ENCODE measurements at places on chromosomes 7 and 10. TPM values are rescaled to one million over a fixed set of nuclear protein-coding genes. Genes with fewer than 3 reads are reported as not detected.
A peak's percentile ranks its signal among the peaks of the same experiment; 100 is the strongest.

The SPDYE9 gene
- 0.18 TPM for total RNA-seq

The FBXO24 gene
- 0.64 TPM for total RNA-seq

DNA sequence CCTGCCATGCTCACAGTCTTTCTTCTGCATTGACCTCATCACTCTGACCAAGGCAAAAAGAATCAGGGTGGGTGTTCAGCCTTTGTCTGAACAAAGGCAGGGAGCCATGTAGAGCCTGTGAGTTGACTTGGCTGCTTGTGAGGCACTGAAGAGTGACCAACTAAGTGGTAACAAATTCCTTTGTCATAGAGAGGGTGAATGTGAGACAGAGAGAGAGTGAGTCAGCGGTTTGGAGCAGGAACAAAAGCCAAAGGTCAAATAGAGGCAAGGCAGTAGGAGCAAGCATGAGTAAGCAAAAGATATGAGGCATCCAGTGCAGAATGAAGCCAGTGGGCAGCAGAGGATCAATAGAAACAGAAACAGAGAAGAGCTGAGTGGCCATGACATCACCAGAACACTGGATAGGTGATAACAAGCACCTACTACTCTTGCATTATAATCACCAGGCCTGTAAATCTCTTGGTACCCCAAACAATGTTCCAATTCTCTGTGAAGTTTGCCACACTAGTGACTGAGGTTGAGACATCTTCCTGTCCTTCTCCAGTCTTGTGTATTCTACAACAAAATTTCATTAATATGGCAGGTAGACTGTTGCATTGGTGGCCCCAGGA lies 116.2 kb upstream of the LAMB4 start:
- no peak for DNase-seq

DNA sequence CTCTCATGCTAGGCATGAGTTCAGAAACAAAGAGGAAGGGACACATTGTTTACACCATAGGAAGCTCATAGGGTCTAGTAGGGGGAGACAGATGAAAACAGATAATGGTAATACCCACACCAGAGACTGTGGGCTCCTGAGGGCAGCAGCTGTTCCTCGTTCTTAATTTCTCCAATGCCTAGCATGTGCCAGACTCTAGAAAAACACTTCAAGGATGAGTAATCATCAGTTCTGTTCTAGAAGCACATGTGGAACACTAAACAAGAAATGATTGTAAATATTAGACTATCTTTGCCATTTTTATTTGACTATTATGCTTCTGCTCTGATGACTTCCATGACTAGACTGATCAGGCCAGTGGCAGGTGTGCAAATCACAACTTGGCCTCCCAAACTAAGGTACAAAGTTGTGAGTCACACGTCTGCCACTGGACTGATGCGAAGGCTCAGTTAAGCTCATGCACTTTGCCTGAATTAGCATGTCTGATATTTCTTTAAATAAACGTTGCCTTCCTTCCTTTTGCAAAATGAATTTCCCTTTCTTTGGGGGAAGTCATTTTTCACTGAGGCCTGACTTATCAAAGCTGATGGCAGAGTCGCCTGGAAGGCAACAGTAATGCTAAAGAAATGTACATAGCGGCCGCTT lies 89.2 kb upstream of the FGL2 start:
- no peak for DNase-seq

GRCh38 chr7:76231583-76231982 lies 29.9 kb downstream of the SRRM3 start:
- DNase-seq, result no peak

GRCh38 chr7:18572885-18573284 lies 77.3 kb downstream of the HDAC9 start:
- no peak for DNase-seq

The WIPF3 gene
- total RNA-seq, result 7.9 TPM

The OTUD1 gene
- 11.7 TPM for total RNA-seq

DNA sequence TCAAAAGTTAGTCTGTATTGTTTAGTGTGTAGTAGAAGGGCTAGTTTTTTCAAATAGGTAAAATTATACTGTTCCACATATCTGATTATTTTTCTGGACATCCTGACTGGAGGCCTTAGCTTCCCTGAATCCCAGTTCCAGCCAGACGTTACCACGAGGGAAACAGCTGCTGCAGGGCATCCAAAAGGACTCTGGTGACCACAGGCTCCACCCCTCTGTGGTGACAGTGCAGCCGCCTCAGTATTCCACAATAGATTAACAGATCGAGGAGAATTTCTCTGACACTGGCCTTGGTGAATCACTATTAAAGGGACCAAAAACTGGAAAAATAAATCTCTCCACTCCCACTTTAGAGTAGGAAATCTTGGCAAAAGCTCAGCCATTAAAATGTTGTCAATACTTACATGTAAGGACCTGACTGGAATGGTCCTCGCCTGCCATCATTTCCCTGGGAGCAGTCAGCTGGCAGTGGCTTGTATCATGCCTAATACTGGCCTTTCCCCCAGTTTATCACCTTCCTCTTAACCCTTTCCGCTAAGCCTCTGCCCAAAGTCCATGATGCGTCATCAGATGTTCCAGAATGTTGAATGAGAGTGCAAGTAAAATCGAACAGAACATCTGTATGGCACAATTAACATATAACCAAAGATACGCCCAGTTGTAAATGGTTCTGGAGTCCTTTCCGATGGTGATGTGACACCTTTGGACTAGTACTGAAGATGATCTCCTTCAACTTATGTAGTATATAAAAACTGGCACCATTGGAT lies 31.6 kb downstream of the ENO4 start:
- no peak for DNase-seq

The CNPY1 gene
- not detected for total RNA-seq

The FLNC gene
- 176 TPM for total RNA-seq

- DNase-seq, result no peak
Observed at GRCh38 chr10:21675157-21675796, 141.2 kb downstream of the MLLT10 start.

DNA sequence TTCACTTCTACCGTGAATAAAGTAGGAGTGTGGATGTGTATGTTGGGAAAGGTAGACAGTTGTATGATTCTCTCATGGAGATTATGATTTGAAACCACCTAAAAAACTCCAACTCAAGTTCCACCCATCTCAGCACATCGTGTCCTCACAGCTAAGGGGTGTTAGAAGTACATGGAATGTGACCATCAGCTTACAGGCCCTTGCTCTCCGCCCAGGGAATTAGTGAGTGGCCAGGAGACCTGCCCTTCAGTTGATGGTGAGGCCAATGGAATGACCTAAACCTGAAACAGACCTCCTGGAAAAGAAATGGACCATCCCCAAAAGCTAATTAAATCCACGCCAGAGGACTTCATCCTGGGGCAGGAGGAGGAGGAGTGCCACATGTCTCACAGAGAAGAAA lies 2.1 kb upstream of the WNT2 start:
- no peak for DNase-seq

GRCh38 chr10:13614530-13615332 lies 28.0 kb downstream of the PRPF18 start:
- peak; percentile 33 for DNase-seq

The CPXM2 gene
- 0.92 TPM for total RNA-seq

GRCh38 chr10:71076473-71077142 lies 135.8 kb upstream of the UNC5B start:
- DNase-seq, result peak; percentile 34

The ADCY1 gene
- total RNA-seq, result 4.7 TPM

DNA sequence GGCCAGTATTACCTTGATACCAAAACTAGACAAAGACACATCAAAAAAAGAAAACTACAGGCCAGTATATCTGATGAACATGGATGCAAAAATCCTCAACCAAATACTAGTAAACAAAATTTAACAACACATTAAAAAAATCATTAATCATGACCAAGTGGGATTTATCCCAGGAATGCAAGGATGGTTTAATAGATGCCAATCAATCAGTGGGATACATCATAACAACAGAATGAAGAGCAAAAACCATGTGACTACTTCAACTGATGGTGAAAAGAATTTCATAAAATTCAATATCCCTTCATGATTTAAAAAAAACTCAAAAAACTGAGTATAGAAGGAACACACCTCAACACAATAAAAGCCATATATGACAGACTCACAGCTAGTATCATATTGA lies 25.2 kb upstream of the UBN2 start:
- DNase-seq, result no peak

The ASB10 gene
- not detected for total RNA-seq

The FOXI2 gene
- not detected for total RNA-seq

GRCh38 chr7:135366843-135367508 lies 133.3 kb downstream of the STRA8 start:
- no peak for DNase-seq

DNA sequence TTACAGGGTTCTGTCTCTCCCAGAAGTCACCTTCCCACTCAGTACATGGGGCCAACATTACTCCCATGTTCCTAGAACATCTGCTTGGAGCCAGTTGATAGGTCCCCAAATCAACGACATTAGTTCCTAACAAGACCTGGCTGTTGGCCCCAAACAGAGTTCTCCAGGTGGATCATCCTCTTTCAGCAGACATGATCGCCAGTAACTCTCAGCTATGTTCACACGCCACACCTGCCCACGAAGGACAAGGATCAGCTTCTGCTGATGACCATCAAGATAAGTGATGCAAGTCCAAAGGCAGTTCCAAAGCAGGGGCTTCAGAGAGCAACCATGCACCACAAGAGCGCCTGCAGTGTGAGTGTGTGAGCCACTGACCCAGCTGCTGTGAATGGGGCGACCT lies 11.0 kb downstream of the ZNF777 start:
- DNase-seq, result no peak

The FZD1 gene
- total RNA-seq, result 15.3 TPM

DNA sequence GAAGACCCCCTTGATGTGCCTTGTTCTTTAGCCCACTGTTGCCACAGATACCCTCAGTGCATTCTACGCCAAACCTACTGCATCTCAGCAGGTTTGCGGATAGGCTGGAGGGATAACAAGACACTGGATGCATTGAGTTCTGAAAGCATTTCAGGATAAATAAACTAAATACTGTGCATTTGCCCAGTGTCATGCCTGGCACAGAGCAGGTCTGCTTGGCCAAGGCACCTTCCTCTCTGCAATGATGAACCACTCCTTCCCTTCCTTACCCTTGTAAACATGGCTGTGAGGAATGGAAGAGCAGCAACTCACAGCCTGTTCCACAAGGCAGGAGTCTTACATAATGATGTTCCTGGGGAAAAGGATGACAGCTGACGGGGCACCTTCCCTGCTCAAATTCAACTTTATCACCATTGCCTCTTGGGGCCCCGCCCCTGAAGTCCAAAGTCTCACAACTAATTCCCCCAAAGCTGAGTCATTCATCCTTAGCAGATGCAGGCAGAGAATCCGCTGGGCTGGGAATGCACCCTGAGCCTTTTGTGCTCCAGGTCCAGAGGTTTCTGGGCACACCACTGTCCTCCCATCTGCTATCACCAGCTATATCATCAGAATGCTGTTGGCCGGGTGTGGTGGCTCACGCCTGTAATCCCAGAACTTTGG lies 11.6 kb downstream of the DDX56 start:
- no peak for DNase-seq

- no peak for DNase-seq
Observed at GRCh38 chr10:14553448-14553847, 221.2 kb downstream of the FAM107B start.

DNA sequence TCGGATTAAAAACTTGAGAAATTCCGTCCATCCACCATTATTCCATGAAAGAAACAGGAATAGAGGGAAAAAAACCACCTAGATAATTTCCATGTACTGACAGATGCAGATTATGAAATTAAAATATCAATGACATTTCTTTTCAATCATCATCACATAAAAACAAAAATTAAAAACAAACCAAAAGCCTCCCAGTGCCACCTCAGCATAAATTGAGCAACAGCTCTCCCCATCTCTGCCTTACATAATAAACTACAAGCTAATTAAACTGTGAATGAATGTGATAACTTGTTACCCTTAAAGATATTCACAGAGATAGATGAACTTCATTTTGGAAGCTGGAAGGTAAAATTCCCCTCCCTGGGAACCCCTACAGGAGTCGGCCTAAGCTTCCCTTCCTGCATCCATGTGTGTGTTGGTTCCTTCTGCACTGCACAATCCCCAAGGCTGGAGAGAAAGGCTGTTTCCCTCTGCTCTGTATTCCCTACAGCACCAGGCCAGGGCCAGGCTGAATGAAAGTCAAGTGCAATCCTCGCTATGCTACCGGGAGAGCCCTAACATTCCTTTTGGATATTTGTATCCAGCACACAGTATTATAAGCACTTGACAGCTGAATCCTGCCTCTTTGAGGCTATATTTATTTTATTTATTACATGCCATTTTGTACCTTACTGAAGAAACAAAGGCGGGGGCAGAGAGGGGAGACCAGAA lies 8.1 kb downstream of the CCDC6 start:
- DNase-seq, result no peak

- DNase-seq, result no peak
Observed at GRCh38 chr7:13032576-13032975, 345.1 kb downstream of the ARL4A start.

GRCh38 chr10:126910196-126910595 lies 5.0 kb downstream of the DOCK1 start:
- no peak for DNase-seq

The CALHM2 gene
- 5.6 TPM for total RNA-seq

- no peak for DNase-seq
Observed at GRCh38 chr10:52198540-52198939, 115.5 kb upstream of the DKK1 start.

The NEUROG3 gene
- total RNA-seq, result not detected

DNA sequence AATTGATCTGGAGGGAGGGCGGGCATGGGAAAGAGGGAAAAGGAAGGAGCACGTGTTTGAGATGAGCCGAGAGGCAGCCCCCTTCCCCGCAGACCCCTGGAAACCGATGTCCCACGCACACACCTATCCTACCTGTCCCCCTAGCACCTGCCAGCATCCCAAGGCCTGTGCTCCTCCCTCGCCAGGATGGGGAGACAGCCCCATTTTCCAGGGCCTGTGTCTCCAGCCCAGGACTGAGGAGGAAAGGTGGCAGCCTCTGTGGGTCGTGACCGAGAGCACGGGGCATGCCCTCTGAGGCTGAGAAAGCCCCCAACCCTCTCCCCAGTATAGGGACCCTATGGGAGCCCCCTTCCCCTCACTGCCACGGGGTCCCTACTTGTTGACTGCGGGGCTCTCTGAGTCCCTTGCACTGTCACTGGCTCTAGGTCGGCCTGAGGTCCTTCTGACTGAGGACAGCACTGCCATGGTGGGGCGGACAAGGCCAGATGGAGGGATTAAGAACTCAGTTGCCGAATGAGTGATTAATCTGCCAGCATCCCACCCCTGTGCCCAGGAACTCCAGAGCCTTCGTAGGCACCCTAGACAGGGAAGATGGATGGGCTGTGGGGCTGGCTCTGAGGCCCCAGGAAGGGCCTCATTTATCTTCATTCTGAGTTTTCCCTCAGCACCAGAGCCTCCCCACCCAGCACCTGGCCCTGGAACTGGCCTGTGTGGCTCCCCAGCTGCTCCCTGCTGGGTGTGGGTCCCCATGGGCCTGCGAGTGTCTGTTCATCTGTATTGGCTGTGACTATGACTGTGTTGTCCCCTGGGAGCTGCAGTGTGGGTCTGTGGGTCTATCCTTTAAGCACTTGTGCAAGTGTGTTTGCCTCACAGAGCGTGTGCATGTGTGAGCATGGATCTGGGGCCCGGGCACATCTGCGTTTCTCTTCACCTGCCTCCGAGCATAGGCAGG lies 26.0 kb downstream of the CRHR2 start:
- no peak for DNase-seq

The LIPA gene
- 24.2 TPM for total RNA-seq

All from mesothelial cell of epicardium (in vitro differentiated cells).